ELF-1 (cell line): ENCODE measurements at places on chromosomes 2 and 18.

- DNase-seq: no peak
Observed at GRCh38 chr2:235265348-235265965, 228.4 kb upstream of the AGAP1 start.

DNA sequence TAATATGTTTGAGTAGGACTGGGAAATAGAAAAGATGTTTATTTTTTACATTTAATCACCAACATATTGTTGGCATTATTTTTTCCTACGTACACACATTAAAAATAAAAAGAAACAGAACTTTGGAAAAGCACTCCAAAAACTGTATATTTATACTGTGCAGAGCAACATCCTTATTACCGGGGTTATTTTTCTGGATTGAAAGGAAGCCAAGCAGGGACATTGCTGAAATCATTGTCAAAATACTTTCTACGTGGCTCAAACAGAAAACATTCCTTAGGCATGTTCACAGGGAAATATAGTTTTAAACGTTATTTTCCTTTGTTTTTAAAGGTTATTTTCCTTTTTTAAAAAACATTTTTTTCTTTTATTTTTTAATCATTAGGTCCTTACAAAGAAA, 315.0 kb upstream of the SMIM21 start:
- no peak for DNase-seq

- no peak for DNase-seq
Observed at GRCh38 chr18:433298-433697, 67.2 kb downstream of the COLEC12 start.

DNA sequence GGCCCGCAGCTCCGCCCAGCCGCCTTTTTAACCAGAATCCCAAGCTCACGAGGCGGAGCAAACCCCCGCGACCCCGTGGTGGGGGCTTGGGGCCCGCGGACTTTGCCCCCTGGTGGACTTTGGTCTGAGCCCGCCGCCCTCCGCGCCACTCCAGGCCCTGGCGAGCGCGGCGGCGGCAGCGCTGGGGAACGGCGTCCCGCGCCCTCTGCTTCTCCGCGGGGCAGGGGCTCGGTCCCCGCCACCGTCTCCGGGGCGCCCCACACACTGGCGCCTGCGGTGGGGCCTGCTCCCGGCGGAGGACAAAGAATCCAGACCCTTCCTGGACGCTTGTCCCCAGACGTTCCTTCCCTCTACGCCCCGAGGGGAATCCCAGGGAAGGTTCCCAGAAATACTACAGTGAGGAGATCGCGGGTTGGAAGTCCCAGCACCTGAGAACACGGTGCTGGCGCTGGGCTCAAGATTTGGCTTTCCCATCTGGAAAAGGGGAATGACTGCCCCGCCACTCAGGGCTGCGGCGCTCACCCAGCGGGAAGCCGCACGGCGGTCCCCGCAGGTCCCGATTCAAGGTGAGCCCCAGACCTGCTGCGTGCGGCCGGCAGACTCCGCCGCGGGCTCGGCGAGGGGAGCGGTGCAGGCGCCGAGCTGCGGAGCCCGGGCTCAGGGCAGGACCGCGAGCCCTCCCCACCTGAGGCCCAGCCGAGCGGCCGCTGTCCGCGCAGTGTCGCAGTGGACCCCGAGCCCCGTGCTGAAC, at the start of gene HAAO:
TSS of gene HAAO (minus strand) at position 1 of the 751 bp plus-strand sequence. CDS start 47 bp downstream, outside the sequence.
- peak; percentile 78 for DNase-seq

- peak; percentile 36 for DNase-seq
Observed at GRCh38 chr2:209094221-209094620, 329.6 kb upstream of the MAP2 start.

GRCh38 chr2:12005886-12006681, 259.7 kb downstream of the LPIN1 start:
- peak; percentile 26 for DNase-seq

GRCh38 chr2:11177871-11178690, 22.8 kb downstream of the SLC66A3 start:
- no peak for DNase-seq

GRCh38 chr18:48548011-48548771, 9.4 kb downstream of the CTIF start:
- DNase-seq: peak; percentile 84

DNA sequence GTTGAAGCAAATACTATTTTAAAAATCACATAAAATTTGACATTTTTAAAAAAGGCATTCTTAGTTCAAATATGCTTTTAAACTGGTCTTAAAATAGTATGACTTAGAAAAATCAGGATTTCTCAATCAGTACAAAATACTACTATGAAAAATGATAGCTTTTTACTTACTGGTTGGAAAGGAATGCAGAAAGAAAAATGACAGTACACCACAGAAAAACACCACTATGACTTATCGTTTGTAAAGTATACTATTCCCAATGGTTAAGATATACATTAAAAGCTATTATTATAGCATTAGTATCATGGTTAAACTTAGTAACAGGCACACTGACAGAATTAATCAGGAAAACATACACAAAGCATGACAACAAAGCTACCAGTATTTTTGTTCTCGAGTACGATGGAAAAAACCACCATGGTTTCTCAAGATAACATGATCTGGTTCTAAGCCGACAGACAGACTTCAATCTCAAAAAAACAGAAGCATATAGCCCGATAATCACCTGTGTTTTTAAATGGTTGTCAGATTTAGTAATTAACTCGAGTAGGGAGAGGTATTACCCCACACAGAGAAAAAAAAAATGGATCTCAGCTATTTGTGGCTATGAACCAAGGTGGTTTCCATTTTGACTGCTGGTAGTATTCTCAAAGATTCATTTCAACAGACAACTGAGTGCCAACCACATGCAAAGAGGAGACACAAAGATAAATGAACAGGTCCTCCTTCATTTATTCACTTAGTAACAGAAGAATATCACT, 39.1 kb downstream of the CUL3 start:
- no peak for DNase-seq

GRCh38 chr2:212295571-212295970, 243.0 kb downstream of the ERBB4 start:
- no peak for DNase-seq

DNA sequence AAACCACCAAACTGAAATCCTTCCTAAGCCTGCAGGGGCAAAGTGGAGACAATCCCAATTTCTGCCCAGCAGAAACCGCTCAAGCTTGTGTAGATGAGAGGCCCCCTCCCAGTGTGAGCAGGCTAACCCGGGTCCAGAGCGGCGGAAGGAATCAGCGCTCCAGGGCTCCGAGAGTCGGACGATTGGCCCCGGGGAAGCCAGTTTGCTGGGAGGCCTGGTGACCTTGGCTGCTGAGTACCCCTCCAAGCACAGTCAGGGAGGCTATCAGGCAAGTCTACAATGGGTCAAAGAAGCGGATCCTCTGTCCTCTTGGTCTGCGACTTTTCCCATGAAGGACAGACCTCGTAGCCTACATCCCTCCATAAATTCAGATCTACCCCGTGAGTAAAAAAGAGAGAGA, 16.8 kb upstream of the EN1 start:
- DNase-seq: no peak

DNA sequence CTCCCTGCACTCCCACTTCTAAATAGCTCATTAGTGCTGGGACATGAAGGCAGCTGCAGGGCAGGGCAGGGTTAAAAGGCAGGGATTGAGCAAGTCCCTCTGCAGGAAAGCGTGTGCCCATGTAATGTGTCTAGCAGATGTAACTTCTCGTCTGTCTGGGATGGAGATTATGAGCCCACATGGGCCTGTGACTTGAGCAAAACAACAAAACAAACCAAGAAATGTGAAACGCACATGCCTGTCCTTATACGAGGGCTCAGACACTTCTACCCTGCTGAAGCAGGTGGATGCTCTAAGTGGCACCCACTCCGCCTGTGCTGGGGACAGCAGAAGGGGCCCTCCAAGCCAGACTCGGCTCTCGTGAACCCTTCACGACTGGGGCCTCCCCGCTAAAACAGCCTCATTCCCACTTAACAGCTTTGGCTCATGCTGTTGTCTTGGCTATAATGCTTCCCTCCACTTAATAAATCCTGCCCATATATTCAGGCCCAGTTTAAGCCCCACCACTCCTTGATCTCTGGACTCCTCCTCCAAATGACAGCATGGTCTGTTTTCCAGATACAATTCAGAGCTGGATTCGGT, 40.9 kb downstream of the TMEM247 start:
- no peak for DNase-seq

GRCh38 chr2:7672685-7673071, 755.5 kb downstream of the RNF144A start:
- no peak for DNase-seq

DNA sequence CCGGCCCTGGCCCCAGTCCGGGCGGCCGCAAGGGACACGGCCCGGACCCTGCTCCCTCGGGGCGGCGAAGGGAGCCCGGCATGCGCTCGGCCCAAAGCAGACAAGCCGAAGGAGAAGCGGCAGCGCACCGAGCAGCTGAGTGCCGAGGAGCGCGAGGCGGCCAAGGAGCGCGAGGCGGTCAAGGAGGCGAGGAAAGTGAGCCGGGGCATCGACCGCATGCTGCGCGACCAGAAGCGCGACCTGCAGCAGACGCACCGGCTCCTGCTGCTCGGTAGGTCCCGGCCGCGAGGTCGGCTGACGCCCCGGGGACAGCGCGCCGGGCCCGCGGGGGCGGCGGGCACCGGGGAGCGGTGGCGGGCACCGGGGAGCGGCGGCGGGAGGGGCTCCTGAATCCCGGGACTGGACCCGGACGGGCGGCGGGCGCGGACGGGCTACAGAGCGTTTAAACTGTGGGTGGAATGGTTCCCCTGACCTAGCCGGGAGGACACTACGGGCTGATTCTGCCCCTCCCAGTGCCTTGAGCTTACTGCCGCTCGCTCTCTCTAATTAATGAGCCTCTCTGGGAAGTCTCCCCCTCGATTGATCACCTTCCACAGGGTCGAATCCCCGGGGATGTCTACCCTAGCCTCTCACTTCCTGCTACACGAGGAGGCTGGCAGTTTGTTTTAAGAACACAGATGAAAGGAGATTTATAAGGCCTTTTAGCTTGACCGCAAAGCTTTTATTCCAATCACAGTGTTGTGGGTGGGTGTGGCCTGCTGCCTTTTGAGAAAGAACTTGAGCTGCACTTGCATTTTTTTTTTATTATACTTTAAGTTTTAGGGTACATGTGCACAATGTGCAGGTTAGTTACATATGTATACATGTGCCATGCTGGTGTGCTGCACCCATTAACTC, 853 bp downstream of the GNAL start:
- peak; percentile 70 for DNase-seq

GRCh38 chr2:109399066-109399465, 214.7 kb downstream of the SEPTIN10 start:
- DNase-seq: no peak

- DNase-seq: no peak
Observed at GRCh38 chr2:150883613-150883895, 378.1 kb downstream of the RBM43 start.

DNA sequence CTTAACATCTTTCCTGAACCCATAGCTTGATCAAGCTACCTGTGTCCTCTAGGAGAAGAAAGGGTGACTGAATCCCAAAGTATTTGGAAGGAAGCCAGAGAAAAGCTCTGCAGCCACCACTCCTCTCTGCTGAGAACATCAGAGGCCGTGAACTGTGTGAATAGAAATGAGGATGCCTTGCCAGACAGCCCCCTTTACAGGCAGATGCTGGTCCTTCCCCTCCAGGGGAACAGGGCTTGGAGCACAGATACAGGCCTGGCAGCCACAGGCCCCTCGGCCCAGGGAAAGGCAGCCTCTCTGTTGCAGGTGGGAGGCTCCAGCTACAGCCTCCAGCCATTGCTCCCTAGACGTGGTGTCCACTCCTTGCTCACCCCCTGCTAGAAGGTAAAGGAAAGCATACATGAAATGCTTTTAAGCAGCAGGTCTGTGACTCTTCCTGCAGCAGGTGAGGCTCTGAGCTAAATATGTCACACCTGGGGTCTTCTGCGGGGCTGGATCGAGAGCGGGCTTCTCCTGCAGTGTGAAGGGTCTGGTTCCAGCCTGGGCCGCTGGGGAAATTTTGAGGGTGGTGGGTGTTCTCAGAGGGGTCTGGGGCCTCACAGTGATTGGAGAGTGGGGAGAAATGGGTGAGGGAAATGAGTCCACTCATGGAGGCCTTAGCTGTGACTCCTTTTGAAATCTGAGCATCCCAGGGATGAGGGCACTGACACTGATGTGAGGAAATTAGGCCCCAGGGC, 234.0 kb downstream of the KLHL29 start:
- DNase-seq: no peak

- DNase-seq: no peak
Observed at GRCh38 chr2:160522951-160523710, 29.5 kb upstream of the RBMS1 start.

DNA sequence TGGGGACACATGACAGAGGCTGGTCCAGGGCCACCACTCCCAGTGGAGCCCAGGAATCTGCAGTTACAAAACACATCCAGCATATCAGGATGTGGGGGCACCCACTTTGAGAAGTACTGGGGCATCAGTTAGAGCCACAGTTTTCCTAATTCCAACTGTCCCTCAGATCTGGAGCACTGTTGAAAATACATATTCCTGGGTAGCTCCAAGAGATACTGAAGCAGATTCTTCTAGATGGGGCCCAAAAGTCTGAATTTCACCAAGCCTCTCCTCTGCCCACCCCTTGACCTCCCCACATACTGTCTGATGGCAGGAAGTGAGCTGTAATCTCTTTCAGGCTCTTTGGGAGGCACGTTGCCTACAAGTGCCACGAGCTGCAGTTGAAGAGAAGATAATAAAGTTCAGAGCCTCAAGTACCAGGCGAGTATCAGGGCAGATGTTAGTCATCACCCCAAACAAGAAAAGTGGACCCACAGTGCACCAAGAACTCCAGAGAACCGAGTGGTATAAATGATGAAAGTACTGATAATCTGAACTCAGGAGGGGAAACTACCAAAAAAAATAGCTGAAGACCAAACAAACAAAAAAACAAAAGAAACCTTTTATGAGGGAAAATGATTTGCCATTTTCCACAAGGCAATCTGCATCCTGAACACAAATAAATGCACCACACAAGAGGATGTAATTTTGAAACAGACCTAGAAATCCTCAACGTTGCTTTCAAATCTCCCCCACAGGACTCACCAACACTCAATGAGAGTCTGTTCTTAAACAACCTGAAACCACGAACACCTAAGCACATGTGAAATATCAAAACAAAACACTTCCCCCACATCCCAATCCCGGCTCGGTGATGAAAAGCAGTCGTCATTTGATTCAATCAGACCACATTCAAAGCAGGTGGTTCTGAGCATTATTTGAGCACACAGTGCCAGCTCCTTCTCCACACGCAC, 98.7 kb downstream of the TCF4 start:
- peak; percentile 25 for DNase-seq
